ENCODE measurements at places on chromosomes 2 and 18.
A peak's percentile ranks its signal among the peaks of the same experiment; 100 is the strongest.

GRCh38 chr2:241788572-241788971, 11.9 kb downstream of the GAL3ST2 start:
- DNase-seq: peak; percentile 38

GRCh38 chr2:68812251-68812650, 58.9 kb downstream of the BMP10 start:
- DNase-seq: no peak

DNA sequence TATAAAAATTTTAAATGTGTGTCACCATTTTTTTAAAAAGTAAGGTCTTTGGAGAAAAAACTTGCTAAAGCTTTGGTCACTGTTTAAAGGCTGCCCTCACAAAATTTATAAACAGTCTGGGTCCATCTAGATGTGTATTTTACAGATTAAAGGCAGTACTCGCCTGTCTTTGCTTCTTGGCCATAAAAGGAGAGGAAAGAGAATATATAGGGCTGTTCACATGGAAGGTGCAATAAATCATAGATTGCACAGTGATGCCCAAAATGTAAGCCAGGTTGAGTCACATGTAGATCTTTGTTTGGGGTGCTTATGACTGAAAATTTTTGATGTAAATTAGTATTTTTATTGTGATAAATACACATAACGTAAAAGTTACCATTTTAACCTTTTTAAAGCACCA, 55.6 kb downstream of the MTCL1 start:
- no peak for DNase-seq

- DNase-seq: no peak
Observed at GRCh38 chr18:54388203-54389142, 30.8 kb downstream of the C18orf54 start.

DNA sequence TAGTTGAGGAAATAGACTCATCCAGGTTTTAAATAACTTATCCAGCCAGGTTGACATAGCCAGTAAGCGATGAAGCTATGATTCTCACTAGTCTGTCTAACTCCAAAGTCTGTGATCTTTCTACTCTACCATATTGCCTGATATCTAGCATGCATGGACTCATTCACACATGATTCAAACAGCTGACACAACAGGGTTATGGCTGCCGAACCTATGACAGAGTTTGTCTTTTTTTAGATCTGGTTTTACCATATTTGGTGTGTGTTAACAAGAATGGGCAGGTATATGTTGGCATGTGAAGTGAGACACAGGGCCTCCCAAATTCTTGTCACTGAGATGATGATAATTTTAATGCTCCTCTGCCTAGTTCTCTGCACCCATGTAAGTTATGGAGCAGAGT, 210.6 kb downstream of the BABAM2 start:
- DNase-seq: no peak

DNA sequence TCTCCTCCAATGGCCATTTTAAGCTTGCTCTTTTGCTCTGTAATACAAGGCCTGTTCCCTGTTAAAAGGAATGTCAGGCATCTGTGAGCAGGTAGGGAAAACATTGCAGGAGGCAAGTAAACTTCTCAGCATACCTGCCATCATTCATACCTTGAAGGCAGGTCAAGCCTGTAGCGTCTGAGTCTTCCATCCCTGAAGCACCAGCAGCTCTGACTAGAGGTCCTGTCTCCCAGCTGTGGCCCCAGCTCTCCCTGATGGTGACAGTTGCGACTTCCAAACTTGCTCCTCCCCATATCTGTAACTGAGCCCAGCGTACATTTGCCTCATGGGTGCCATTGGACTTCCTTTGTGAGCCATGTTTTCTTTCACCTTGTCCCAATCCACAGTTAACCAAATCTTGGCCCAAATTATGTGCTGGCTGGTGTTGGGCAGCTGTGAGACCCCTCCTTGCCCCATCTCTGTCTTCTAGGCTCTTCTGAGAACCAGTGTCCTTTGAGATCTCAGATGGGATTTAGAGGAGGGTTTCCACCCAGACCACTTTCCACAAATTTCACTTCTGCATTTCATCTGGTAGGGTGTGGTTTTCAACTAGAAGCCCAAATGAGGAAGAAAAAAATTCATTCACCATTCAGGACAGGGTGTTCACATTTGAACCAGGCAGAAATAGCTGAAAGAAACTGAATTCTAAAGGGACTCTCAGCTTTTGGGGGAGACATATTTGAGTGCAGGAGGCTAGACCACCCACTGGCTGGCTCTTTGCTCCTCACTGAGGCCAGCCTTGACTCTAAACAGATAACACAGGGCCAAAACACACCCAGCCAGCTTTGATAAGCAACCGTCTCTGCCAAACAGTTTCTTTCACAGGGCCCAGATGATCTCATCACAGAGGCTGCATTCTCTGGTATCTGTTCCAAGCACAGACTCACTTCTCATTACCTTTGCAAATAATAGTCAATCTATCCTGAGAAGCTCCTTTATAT, 66.4 kb upstream of the MSH2 start:
- DNase-seq: no peak

DNA sequence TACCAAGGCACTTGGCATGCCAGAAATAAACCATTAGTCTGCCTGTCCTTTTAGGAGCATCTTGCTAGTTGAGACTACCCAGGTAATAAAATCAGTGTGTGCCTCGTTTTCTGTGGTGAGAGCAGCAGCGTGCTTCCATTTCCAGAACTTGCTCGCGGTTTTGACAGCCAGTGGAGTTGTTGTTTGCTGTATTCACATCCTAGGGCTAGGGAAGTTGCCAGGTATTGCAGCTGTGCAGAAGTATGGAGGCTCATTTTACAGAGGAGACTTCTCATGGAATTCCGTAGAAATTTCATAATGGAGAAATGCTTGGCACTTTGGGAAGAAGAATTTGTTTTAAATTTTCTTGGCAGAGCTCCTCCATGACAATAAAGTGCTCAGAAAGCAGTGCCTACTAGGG, 1355.1 kb upstream of the ZEB2 start:
- DNase-seq: no peak

DNA sequence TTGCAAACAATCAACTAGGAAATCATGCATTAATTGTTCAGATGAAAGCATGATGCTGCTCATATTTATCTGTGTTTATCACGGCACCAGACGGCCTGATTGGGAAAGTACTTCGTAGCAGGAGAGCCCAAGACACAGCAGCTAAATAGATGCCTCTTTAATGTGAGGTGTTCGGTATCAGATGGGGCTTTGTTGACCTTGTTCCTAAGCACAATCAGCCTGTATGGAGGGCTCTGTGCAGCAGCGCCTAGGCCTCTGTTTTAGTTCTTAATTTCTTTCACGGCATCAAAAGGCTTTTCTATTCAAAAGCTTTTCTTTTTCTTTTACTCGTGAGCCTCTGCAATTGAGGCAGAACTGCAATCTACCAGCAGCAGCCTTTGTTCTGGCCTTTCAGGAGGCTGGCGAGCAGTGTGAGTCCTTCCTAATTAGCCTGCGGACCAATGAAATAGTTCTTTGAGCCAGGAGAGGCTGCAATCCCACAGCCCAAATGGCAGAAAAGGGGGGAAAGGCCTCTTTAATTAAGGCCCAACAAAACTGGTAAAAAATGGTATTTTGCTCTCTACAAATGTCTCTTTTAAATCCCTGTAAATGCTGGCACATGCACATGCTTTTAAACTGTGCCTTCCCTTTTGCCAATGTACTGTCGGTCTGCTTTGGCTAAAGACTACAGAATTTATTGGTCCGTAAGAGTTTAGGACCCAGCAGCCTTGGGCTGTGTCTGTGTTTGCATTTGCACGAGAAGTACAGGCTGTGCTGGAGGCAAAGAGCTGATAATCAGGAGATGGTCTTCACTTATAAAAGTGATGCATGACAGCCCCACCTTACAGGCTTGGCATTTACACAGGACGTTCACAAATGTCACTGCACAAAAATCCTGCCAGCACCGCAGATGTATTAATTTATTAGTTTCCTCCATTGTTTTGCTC, 159.6 kb downstream of the RND3 start:
- no peak for DNase-seq

- no peak for DNase-seq
Observed at GRCh38 chr2:241391892-241392665, 36.0 kb downstream of the FARP2 start.

GRCh38 chr2:1652034-1652790, 92.1 kb downstream of the PXDN start:
- no peak for DNase-seq

GRCh38 chr2:219572237-219573001, at the start of gene INHA:
Gene INHA (plus strand): TSS chr2:219572310. CDS start chr2:219572375, 65 bp downstream.
- no peak for DNase-seq

- no peak for DNase-seq
Observed at GRCh38 chr18:24937639-24938275, 414.2 kb downstream of the ZNF521 start.

DNA sequence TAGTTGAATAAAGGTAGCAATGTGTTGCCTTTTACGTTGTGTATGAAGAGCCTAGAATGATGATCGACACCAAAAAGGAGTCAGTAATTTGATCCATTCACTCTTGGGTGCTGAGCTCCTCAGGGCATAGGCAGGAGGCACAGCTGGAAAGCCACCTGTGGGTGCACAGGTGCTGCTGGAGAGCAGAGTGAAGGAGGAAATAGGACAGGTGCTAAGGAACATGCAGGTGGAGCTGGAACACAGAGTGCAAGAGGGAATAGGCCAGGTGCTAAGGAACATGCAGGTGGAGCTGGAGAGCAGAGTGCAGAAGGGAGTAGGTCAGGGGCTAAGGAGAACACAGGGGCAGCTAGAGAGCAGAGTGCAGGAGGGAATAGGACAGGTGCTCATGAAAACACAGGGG, 86.1 kb downstream of the SH3YL1 start:
- no peak for DNase-seq

DNA sequence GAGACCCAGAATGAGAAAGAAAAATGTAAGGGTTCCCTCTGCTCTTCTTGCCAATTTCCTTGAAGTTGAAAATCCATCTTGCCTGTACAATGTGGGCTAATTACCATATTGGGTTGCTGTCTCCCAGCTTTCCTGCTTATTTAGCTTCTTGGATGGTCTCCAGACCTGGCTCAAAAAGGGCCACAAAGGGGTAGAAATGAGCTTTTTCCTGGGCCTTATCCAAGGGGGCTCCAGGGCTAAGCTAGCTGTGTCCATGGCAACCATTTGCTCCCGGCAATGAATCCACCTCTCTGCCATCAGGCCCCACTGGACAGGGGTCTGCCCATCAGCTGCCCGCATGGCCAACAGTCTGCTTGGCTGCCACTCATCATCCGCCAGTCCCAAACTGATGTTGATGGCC, 85.0 kb downstream of the BOD1L2 start:
- DNase-seq: no peak

GRCh38 chr2:43412114-43412753, 183.6 kb downstream of the THADA start:
- no peak for DNase-seq

DNA sequence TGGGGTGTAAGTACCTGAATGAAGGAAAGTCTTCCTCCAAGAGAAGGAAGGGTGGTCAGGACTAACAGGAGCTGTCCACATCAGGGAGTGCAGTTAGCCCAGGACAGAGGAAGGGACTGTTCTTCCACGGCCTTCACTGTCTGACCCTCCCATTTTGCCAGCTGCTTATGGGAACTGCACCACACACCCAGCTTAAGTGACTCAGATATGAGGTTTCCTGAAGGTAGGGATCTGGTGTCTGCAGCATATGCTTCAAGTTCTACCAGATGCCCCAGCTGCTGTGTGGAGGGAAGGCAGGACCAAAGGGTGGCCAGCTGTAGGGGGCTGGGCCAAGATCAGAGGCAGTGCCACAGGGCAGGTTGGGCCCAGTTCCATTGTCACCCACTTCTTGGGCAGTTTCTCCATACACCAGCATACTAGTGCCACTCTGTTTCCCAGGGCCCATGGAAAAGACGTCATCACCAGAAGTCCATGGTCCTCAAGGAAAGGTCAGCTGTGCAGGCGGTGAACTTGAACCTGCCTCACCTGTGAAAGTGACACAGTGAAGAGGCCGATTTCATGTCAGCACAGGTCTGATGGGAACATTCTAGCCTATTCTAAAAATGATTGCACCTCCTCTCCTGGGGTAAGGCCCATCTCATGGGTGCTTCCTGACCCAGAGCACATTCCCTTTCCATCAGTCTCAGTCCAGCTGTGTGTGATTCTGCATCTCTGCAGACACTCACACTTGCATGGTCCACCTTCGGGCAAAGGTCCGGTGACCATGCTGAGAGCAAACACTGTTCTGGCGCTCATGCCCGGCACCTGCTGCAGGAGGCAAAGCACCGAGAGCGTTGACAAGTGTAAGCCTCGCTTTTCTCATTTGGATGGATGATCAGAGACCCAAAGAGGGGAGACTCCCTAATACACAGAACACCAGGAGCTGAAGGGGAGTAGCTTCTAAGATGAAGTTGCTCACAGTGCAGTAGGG, 68.0 kb downstream of the ACAA2 start:
- no peak for DNase-seq
